ENCODE measurements at places on chromosomes 7 and 10.

DNA sequence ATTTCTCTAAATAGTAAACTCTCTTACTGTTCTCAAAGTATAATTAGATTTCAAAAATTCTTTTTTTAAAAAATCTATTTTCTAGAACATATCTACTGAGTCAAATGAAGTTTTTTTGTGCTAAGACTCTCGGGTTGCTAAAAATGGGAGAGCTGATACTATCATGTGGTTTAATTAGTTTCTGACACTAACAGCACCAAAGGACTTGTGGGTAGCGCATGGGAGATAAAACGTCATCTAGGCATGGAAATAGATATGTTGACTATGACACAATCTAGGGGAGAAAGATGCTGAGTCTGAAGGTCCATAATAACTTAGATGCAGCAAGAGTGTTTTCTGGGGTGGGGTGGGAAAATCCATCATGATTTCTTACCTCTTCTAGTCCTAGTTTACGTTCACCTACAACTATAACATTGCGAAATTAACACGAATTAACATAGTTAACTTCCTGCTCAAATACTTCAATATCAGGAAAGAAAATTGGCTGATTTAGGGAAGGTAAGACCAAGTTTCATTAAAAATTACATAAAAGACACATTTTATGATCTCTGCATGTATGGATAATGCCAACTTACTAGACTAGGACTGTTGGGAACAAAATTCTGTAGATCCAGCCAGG lies 14.3 kb upstream of the ARMC3 start:
- no peak for DNase-seq

DNA sequence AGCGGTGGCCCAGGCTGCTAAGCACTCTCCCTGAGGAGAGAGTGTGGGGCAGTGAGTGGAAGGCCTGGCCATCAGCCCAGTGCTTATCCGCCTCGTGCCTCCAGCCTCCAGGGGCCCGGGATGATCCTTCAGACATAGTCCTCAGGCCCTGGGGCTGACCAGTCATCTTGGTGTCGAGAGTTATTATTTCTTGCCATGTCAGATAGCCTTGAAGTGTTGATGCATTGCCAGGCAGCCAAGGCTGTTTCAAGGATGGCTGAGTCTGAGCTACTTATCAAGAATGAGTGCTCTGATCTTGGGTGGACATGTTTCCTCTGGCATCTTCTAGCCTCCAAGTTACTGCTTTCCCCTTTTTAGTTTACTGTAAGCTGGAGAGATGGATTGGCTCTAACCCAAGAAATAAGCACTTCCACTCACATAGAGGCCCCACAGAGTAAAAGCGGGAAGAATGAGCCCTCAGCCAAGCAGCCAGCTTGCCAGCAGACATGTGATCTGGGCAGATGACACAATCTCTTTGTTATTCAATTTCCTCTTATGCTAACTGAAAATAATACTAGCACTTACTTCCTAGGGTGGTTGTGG lies 136.5 kb upstream of the NAMPT start:
- no peak for DNase-seq

DNA sequence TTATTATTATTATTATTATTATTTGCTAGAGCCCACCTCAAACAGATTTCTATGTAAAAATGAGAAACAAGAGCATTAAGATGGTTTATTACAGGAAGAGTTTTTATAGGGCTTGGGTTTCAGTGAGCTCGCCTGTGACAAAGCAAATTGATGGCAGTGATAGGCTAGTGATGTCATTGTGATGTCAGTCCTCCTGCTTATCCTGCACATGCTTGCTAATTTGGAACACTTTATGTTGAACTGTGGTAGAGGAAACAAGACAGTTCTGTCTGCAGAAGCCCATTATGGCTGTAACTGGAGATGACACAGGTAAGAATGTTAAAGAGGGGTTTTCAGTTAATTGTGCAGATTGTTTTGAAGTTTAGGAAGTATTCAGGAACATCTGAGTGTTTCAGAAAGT lies 68.3 kb downstream of the CREM start:
- peak; percentile 65 for DNase-seq

- DNase-seq, result no peak
Measured at GRCh38 chr10:30309403-30309802, 39.7 kb downstream of the MTPAP start.

DNA sequence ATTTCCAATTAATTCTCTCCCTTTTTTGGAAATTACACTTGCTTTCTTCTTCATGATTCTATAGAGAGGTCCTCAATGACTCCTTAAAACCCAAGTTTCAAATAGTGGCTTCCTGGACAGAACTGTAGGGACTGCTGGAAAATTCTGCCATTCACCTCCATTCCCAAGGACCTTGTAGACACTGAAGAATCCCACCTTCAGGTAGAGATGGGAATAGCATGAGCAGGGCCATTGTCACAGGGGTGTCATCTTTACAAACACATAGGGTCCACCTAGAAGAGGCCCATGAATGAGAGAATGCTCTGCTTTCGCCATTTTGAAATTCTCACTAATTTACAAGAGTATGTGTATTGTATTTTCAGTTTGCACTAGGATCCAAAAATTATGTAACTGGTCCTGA lies 701.7 kb upstream of the CELF2 start:
- DNase-seq, result no peak

DNA sequence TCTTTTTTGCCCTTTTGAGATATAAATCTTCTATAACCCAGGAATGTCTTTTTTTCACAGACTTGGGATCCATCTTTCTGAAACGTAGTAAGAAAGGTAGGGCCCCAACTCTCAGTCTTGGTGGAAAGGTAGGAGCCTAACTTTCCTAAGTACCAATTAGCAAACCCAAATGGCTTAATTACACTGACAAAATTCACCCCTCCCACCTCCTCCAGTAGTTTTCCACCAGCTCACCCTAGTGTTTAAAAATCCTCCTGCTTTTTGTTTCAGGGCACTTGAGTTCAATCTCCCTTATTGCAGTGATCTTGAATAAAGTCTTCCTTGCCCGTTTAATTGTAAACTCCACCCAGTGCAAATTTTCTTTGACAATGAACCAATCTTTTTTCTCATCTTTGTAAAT lies 600.0 kb downstream of the PHTF2 start:
- DNase-seq, result no peak

- DNase-seq, result no peak
Measured at GRCh38 chr10:59243611-59244195, 67.3 kb downstream of the PHYHIPL start.

DNA sequence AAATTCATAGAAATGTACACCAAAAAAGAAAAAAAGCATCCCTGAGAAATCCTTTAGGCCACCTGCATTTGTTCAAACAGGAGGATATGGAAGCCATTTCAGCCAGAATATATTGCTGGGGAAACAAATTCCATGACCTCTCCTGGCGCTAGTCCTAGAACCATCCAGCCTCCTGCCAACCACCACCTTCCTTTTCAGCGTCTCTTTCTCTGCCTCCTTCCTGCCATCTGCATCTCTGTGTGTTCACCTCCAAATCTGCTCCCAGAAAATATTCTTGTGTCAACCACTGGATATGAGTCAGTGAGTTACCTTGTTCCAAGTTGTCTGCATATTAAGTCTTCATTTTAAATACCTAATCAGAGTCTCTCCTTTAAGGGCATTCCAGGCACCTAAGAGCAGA lies 50.6 kb upstream of the NPY start:
- no peak for DNase-seq

DNA sequence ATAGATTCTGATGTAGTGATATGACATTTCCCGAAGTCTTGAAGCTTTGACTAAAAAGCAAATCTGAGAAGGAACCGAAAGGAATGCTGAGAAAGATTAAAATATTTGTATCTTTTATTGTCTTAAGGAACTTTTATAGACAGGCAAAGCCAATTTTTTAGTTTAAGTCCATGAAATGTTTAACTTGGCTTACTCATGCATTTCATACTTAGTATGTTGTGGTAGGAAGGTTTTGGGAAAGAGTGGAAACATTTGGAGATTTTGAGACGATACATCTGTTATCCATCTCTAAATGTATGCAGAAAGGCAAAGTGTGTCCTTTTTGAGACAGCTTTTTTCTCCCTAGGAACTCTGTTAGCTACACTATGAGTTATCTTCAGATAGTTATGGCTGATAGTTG lies 10.1 kb downstream of the TBC1D12 start:
- DNase-seq, result no peak

GRCh38 chr10:123502983-123503382 lies 163.2 kb upstream of the GPR26 start:
- DNase-seq, result no peak

GRCh38 chr7:158805937-158806336 lies 23.4 kb downstream of the ESYT2 start:
- no peak for DNase-seq

GRCh38 chr10:120824881-120825309 lies 26.3 kb upstream of the WDR11 start:
- DNase-seq, result no peak

Data from activated CD4-positive, alpha-beta T cell treated with anti-CD3 and anti-CD28 coated beads for 4 hours (primary cell).